Body of pancreas (tissue), 4 donors: ENCODE measurements at places on chromosomes 2 and 18. TPM values are rescaled to one million over a fixed set of nuclear protein-coding genes. Genes with fewer than 3 reads are reported as not detected.
A peak's percentile ranks its signal among the peaks of the same experiment; 100 is the strongest.

The SDC1 gene
- total RNA-seq: 24.7 TPM

DNA sequence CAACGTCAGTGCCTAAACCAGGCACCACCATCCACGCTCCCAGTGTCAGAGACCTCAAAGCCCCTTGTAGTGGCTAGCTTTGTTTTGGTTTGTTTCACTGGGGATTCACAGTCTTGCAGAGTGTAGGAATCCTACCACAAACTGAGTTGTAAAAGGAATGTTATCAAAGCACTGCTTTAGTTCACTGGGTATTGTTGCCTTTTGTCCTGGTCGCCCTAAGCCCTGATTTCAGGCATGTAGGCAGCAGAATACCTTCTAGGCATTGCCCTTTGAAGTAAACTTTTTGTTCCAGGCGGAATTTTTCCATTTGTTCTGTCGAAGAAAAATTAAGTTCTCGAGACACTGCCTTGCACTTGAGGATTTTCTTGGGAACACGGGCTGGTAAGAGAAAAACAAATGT lies 29.4 kb downstream of the PTMA start:
- no peaks in the 10 kb centered on the region for H3K4me1 ChIP-seq
- no peak for DNase-seq
- no peak overlapping the region for H3K27ac ChIP-seq
- H3K36me3 ChIP-seq: no peaks in the 10 kb centered on the region
- H3K4me3 ChIP-seq: no peak overlapping the region

DNA sequence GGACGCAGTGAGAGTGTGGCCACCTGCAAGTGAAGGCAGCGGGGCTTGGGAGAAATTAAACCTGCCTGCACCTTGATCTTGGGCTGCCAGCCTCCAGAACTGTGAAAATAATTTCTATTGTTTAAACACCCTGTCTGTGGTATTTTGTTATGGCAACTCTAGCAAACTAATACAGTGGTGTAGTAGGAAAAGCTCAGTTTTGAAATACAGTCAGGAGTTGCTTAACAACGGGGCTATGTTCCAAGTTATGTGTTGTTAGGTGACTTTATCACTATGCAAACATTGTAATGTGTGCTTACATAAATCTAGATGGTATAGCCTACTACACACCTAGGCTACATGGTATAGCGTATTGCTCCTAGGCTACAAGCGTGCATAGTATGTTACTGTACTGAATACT lies 93.4 kb upstream of the FN1 start:
- H3K36me3 ChIP-seq: no peaks in the 10 kb centered on the region
- DNase-seq: no peak
- H3K27me3 ChIP-seq: no peaks in the 10 kb centered on the region
- no peak overlapping the region for H3K4me3 ChIP-seq

GRCh38 chr2:124476291-124476690 lies 451.2 kb downstream of the CNTNAP5 start:
- no peak for DNase-seq
- H3K27me3 ChIP-seq: no peaks in the 10 kb centered on the region
- no peaks in the 10 kb centered on the region for H3K4me1 ChIP-seq
- no peak overlapping the region for H3K4me3 ChIP-seq
- no peaks in the 10 kb centered on the region for H3K36me3 ChIP-seq

- no peaks in the 10 kb centered on the region for H3K4me1 ChIP-seq
- no peaks in the 10 kb centered on the region for H3K27me3 ChIP-seq
- no peak for DNase-seq
- no peak overlapping the region for H3K27ac ChIP-seq
- no peaks in the 10 kb centered on the region for H3K36me3 ChIP-seq
Observed at GRCh38 chr2:57569396-57569795, 477.2 kb upstream of the VRK2 start.

The ITPRIPL1 gene
- 0.33 TPM for total RNA-seq

The SPC25 gene
- not detected for total RNA-seq

The FBXO15 gene
- 3.3 TPM for total RNA-seq

GRCh38 chr18:79879566-79879965 lies 71.9 kb downstream of the SLC66A2 start:
- no peak for DNase-seq
- no peak overlapping the region for H3K27ac ChIP-seq
- peaks cover 6% of the 10 kb centered on the region for H3K4me1 ChIP-seq
- no peak overlapping the region for H3K4me3 ChIP-seq
- H3K27me3 ChIP-seq: no peaks in the 10 kb centered on the region
- H3K36me3 ChIP-seq: no peaks in the 10 kb centered on the region

DNA sequence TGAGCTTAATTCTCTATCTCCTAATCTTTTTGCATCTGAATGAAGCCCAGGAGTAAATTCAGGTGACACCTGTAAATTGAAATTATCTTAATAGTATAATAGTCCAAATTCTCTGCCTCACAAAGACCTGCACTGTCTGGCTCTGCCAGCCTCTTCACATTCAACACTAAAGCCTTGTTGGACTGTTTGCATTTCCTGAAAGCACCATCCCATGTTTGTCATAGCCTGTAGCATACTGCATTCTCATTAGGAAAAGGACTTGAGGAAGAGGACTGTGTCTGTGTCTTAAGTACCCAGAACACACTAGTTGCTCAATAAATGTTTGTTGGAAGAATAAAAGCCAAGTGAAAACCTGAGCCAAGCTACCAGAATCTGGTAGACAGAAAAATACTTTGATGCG lies 42.9 kb upstream of the GRHL1 start:
- H3K4me1 ChIP-seq: no peaks in the 10 kb centered on the region
- no peak overlapping the region for H3K27ac ChIP-seq
- no peak for DNase-seq
- H3K4me3 ChIP-seq: no peak overlapping the region
- H3K27me3 ChIP-seq: no peaks in the 10 kb centered on the region

DNA sequence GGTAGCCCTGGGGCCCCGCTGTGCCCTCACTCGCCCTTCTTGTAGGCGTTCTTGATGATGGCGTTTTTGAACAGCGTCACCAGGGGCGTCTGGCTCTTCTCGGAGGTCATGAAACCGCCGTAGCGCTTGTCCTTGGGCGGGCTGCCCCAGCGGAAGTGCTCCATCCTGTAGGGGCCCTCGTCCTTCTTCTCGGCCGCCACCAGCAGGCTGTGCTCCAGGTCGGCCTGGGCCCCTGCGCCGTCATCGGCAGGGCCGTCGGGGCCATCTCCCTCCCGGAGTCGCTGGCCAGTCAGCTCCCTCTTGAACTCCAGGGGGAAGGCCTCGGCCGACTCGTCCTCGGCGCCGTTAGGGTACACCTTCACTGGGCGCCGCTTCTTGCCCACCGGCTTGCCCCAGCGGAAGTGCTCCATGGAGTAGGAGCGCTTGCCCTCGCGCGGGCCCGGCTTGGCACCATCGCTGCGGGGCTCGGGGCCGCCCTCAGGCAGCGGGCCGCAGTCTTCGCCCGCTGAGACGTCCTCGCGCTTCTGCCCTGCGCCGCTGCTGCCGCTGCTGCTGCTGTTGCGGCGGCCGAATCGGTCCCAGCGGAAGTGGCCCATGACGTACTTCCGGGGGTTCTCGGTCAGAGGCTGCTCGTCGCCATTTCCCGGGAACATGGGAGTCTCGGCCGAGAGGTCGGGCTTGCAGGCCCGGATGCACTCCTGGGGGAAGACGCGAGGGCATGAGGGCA lies 7.2 kb downstream of the POMC start:
- no peaks in the 10 kb centered on the region for H3K36me3 ChIP-seq
- DNase-seq: peak; percentile 38
- H3K27me3 ChIP-seq: no peaks in the 10 kb centered on the region
- no peak overlapping the region for H3K27ac ChIP-seq
- H3K4me3 ChIP-seq: peak overlapping the region; percentile 11
- peaks cover 20% of the 10 kb centered on the region for H3K4me1 ChIP-seq

The EHD3 gene
- 0.99 TPM for total RNA-seq

The MOGAT1 gene
- total RNA-seq: 1.8 TPM

The DYNC1I2 gene
- total RNA-seq: 34.6 TPM

- no peak for DNase-seq
- H3K27ac ChIP-seq: no peak overlapping the region
- H3K27me3 ChIP-seq: no peaks in the 10 kb centered on the region
- H3K4me1 ChIP-seq: no peaks in the 10 kb centered on the region
Observed at GRCh38 chr2:200453853-200454534, 55.9 kb downstream of the KCTD18 start.

DNA sequence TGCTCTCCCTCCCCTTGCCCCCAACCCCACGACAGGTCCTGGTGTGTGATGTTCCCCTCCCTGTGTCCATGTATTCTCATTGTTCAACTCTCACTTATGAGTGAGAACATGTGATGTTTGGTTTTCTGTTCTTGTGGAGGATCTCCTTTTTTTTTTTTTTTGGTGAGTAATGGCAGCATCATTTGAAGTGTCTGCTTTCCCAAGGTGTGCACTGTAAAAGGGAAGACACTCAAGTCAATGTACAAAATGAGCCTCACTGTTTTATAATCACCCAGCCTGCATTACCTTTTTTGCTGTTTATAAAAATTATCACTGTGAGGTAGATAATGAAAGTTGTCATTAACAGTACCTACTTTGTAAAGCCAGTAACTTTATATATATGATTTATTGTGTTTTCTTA lies 56.9 kb downstream of the INSIG2 start:
- H3K27me3 ChIP-seq: no peaks in the 10 kb centered on the region
- DNase-seq: no peak
- H3K36me3 ChIP-seq: no peaks in the 10 kb centered on the region
- no peaks in the 10 kb centered on the region for H3K4me1 ChIP-seq
- no peak overlapping the region for H3K27ac ChIP-seq
- no peak overlapping the region for H3K4me3 ChIP-seq
